A549 treated with CpdA at 1 μM for 4 hours (cell line): ENCODE measurements at places on chromosomes 11 and 22. TPM values are rescaled to one million over a fixed set of nuclear protein-coding genes. Genes with fewer than 3 reads are reported as not detected.

SAA1 gene
- 0.30 to 0.59 TPM (median 0.39 TPM) in 3 of 5 replicates, not detected in the others for total RNA-seq

TSPAN18 gene
- total RNA-seq = 1.9 to 2.8 TPM (median 2.4 TPM) in 5 replicates

RIN1 gene
- total RNA-seq = 28.6 to 42.5 TPM (median 39.3 TPM) in 5 replicates

GP1BB gene
- 1.2 to 1.5 TPM (median 1.5 TPM) in 4 of 5 replicates, not detected in the other for total RNA-seq

ROBO3 gene
- total RNA-seq = 1.5 to 4.0 TPM (median 2.7 TPM) in 5 replicates

PDE3B gene
- 2.0 to 2.5 TPM (median 2.4 TPM) in 5 replicates for total RNA-seq

MRGPRF gene
- 0.07 to 0.10 TPM (median 0.08 TPM) in 4 of 5 replicates, not detected in the other for total RNA-seq

NTM gene
- not detected in 5 replicates for total RNA-seq

PLAAT5 gene
- not detected in 5 replicates for total RNA-seq

SYTL2 gene
- 13.9 to 29.9 TPM (median 14.9 TPM) in 5 replicates for total RNA-seq

OR5A1 gene
- total RNA-seq = not detected in 5 replicates

THY1 gene
- total RNA-seq = 8.3 to 18.2 TPM (median 12.7 TPM) in 5 replicates

FJX1 gene
- 26.4 to 46.4 TPM (median 40.3 TPM) in 5 replicates for total RNA-seq

GAL gene
- 10.1 to 21.1 TPM (median 19.3 TPM) in 5 replicates for total RNA-seq

CHRM4 gene
- total RNA-seq = 0.43 to 0.75 TPM (median 0.55 TPM) in 5 replicates

OR2D3 gene
- not detected in 5 replicates for total RNA-seq

MGAT3 gene
- 0.30 to 0.42 TPM (median 0.35 TPM) in 5 replicates for total RNA-seq

APOBEC3G gene
- 0.18 TPM in 1 of 5 replicates, not detected in the others for total RNA-seq

SLC7A4 gene
- total RNA-seq = not detected in 5 replicates

MSANTD2 gene
- total RNA-seq = 4.4 to 6.0 TPM (median 5.5 TPM) in 5 replicates

WBP2NL gene
- total RNA-seq = 0.09 TPM in 1 of 5 replicates, not detected in the others

MYBPC3 gene
- total RNA-seq = 0.05 to 0.06 TPM (median 0.05 TPM) in 4 of 5 replicates, not detected in the other

C11orf97 gene
- not detected in 5 replicates for total RNA-seq

OR51I1 gene
- not detected in 5 replicates for total RNA-seq

APLP2 gene
- total RNA-seq = 159 to 198 TPM (median 185 TPM) in 5 replicates

OR8J1 gene
- not detected in 5 replicates for total RNA-seq

TSGA10IP gene
- not detected in 5 replicates for total RNA-seq

ARHGAP32 gene
- total RNA-seq = 3.3 to 4.4 TPM (median 3.8 TPM) in 5 replicates

PNPLA5 gene
- total RNA-seq = 0.06 TPM in 1 of 5 replicates, not detected in the others

SYCE3 gene
- total RNA-seq = 0.25 to 0.75 TPM (median 0.46 TPM) in 3 of 5 replicates, not detected in the others

PYGM gene
- total RNA-seq = 0.23 to 0.79 TPM (median 0.29 TPM) in 5 replicates

TNKS1BP1 gene
- total RNA-seq = 73.8 to 96.5 TPM (median 82.8 TPM) in 5 replicates

LGR4 gene
- total RNA-seq = 35.9 to 44.7 TPM (median 41.0 TPM) in 5 replicates

OR6T1 gene
- not detected in 5 replicates for total RNA-seq

C1QTNF4 gene
- 0.07 to 0.10 TPM (median 0.08 TPM) in 3 of 5 replicates, not detected in the others for total RNA-seq

SHISAL1 gene
- total RNA-seq = 7.2 to 8.4 TPM (median 7.4 TPM) in 5 replicates

CABP4 gene
- not detected in 5 replicates for total RNA-seq

SHANK2 gene
- 6.6 to 12.0 TPM (median 9.4 TPM) in 5 replicates for total RNA-seq

SCGB1D2 gene
- not detected in 5 replicates for total RNA-seq

INPP5J gene
- 0.47 to 0.86 TPM (median 0.72 TPM) in 5 replicates for total RNA-seq

CSF2RB gene
- not detected in 5 replicates for total RNA-seq

TSPAN32 gene
- total RNA-seq = not detected in 5 replicates

OR56A1 gene
- total RNA-seq = not detected in 5 replicates
